Cortex of kidney (tissue), 1 donor: ENCODE measurements at places on chromosomes 16 and 17.

DNA sequence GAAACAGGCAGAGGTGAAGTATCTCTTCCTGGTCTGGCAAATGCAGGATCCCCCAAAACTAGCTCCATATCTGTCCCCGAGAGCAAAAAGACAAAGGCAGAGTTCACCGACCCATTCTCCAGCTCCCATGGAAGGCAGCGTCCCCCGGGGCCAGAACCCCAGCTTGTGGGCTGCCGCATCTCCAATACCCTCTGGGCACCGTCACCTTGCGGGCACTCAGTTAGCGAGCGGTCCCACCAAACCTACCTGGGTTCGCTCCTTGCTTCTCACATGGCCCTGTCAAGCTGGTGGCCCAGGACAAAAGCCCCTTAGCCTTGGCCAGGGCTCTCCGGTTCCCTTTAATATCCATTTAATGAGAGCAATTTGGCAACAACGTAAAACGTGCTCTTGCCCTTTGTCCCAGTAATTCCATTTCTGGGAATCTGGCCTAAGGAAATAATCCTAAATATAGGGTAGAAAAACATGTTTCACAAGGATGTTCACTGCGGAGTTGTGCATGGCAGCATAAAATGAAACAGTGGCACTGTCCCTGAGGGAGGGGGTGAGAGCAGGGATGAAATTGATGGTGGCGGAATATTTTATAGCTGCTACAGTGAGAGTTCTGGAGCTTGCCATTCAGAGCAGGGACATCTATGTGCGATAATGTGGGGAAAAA lies 157.1 kb downstream of the CMIP start:
- no peak for DNase-seq

GRCh38 chr16:67451704-67452435 lies 20.9 kb downstream of the HSD11B2 start:
- no peak for DNase-seq

GRCh38 chr17:49388692-49389513 lies 25.8 kb downstream of the PHB1 start:
- no peak for DNase-seq

DNA sequence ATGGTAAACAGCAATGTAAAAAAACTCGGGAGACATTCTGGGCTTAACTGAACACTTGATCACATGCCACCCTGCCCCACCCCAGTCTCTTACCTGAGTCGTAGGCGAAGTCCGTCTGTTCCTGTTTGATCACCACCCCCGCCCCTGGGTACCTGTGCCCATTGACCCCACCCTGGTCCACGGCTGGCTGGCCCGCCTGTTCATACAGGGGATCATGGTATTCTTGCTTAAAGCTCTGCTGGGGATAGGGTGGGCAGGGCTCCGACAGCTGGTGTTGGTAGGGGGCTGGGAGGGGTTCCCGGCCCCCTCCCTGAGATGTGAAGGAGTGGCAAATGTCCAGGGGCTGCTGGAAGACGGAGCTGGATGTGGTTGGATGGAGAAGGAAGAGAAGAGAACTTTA lies 13.6 kb downstream of the ETV4 start:
- no peak for DNase-seq

DNA sequence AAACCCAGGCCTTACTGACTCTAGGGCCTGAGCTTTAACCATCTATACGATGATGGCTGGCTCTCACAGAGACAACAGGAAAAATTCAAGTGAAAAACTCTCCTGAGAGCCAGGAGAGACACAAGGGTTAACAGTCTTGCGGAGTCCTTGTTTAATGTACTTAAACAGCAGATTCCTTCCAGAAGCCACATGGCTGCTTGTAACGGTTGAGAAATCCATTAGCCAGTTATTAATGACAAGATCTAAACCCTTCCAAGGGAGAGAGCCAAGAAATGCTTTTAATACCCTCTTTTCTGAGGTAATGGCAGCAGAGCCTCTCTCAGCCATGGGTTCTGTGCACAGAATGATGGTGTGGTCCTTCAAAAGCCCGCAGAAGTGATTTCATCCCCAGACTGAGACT lies 5.2 kb upstream of the ALDOA start:
- DNase-seq, result no peak

DNA sequence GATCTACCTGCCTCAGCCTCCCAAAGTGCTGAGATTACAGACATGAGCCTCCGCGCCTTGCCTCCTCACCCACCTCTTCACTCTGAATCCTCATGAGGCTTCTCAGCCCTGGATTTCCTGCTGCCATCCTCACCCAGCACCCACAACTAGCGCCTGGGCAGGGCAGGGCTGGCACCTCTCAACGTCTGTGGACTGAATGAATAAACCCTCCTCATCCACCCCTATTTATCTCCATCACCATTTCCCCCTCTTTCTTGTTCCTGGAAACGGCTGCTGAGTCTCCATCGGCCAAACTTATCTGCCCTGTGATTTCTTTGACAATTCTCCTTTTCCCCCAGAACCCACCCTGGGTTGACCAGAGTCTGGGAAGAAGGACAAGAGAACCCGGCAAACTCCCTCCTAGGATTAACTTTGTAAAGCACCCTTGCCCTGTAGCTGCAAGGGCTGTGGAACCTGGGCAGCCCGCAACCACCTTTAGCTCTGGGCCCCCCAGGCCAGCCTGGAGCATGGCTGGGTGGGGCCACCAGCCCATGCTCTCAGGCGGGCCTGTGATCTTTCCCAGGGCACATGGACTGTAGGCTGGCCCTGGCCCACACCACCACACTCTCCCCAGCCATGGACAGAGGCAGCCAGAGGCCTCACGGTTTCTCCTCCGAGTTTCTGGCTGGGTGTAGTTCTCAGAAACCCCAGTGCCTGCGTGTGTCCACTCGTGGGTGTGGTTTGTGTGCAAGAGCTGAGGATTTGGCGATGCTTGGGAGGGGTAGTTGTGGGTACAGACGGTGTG lies 2.4 kb downstream of the SPN start:
- no peak for DNase-seq

DNA sequence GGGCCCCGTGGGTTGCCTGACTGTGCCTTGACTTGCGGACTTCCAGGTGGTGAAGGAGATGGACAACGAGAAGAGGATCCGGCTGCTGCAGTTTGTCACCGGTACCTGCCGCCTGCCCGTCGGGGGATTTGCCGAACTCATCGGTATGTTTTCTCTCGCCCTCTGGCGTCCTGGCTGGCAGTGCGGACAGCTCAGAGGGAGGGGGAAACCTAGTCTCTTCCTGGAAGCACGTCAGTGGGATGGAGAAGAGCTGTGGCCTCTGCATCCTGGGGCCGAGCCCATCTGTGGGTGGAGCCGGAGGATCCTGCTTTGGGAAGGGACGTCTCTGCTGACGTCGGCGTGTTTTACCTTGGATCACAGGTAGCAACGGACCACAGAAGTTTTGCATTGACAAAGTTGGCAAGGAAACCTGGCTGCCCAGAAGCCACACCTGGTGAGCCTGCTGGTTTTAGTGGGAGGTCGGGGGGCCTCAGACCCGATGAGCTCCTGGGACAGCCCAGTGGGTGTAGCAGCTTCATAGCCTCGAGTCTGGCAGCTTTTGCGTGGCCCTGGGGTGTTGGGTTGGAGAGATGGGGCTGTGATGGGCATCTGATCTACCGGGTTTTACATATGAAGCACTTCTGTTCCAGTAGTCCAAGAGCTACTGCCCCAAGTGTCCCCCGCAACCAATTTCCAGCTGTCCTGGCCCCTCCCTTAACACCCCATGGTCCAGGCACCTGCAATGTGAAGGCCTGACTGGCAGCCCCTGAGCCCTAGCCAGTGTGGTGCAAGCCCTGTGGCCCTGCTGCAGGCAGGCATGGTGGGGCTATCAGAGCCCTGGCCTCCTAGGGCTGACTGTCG lies 11.9 kb upstream of the CLEC18A start:
- no peak for DNase-seq

- DNase-seq, result no peak
These were observed 68.0 kb downstream of the CBLN1 start for GRCh38 chr16:49213594-49213993.

DNA sequence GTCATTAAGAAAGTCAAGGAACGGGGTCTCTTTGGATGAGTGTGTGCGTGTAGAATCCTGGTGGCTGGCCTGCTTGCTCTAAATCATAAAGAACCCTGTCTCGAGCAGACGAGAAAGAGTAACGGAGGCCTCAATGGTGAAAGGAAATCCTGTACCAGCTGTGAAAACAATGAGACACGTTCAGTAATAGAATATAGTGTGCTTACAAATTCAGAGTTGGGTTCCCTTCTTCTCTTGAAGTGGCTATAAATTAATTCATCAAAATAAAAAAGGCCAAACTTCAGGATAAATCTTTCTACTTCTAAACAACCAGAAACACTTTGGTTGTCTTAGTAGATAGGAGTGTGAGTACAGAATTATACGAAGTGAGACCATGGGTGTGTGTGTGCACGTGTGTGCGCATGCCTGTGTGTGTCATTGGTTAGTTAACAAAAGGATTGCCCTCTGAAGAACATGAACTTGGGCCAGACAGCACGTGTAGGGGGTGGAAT lies 48.5 kb downstream of the WWOX start:
- DNase-seq, result no peak

DNA sequence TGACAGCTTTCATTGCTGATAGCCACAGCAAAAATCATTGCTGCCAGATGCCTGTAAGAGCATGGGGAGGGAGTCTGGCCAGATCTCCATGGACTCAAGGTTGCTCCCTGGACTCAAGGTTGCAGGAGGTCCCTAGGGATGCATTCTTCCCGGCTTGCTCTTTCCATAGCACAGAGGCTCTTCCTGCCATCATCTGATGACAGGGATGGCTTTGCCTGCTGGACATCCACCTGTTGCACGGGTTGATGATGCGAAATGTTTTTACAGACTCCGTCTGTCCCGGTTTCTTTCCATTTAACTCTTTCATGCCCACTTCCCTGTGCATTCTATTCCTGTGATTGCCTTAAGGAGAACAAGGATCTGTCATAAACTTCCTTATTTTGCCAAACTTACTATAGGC lies 115.6 kb upstream of the HSBP1 start:
- DNase-seq, result no peak

DNA sequence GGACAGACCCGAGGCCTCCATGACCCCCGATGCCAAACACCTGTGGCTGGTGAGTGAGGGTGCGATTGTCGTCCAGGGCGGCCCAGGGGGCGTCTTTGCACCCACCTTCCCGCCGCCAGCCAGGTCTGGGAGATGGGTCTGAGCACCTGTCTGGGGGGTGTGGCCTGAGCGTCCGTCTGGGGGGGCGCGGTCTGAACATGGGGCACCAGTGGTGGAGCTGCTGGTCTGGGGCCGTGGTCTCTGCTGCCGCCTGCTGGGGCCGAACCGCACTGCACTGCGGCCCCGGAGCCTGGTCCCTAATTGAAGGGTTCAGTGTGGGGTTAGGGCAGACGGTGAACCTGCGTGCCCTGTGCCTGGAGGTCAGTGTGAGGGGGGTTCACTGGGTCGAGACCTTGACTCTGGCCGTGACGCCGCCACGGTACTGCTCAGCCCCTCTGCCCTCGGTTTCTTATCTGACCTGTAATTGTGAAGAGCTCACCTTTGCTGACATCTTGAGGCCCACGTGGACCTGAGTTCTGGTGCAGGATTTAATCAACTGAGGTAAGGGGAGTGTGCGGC lies 12.6 kb upstream of the TCF25 start:
- DNase-seq, result no peak

GRCh38 chr17:2101448-2102257 lies 46.8 kb downstream of the HIC1 start:
- no peak for DNase-seq

DNA sequence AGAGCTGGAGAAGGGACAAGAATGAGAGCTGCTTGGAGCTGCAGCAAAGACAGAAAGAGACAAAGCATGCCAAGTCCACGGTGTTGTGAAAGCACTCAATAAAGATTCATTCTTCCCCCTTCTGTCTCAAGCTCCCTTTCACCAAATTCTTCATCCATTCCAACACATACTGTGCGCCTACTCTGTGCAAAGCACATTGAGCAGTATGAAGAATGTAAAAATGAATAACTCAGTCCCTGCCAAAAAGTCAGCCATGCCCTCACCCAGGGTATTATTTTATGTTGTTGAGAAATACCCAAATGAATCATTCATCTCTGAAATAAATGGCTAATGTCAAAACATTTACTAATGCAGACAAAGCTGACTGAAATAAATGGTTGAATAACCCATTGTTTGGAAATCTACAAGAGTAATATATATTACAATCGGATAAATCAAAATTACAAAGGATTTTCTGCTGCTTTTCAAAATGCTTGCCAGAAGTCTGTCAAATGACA lies 282.9 kb upstream of the IRX5 start:
- no peak for DNase-seq

DNA sequence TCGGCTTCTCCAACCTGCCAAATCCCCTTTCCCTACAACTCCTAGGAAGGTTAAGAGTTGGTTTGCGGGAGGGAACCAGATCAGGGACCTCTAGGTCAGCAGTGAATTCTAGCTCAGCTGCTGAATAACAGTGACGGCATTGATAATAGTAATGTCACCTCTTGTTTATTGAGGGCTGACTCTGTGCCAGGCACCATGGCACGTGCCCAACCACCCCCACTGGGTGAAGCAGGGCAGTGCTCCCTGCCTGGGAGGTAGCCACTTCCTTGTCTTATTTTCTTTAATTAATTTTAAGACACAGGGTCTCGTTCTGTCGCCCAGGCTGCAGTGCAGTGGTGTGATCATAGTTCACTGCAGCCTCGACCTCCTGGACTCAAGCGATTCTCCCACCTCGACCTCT lies 5.5 kb upstream of the PPL start:
- DNase-seq, result no peak

DNA sequence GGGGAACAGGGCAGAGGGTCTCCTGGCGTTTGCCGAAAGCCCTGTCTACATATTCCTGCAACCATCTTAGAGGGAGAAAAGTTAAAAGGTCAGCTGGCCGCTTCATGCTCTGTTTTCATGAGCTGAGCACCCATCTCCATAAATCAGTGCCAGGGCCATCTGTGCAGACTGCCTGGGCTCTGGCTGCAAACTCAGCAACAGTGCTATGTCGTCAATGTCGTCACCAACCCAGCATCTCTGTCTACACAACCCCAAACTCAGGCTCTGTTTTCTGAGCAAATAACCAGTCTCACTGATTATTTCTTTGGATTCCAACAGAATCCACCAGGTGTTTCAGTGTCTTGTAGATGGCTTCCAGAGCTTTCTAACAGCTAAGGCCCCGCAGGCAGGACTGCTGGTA lies 65.0 kb downstream of the HS3ST2 start:
- no peak for DNase-seq

GRCh38 chr17:14732211-14732610 lies 431.3 kb downstream of the HS3ST3B1 start:
- no peak for DNase-seq

DNA sequence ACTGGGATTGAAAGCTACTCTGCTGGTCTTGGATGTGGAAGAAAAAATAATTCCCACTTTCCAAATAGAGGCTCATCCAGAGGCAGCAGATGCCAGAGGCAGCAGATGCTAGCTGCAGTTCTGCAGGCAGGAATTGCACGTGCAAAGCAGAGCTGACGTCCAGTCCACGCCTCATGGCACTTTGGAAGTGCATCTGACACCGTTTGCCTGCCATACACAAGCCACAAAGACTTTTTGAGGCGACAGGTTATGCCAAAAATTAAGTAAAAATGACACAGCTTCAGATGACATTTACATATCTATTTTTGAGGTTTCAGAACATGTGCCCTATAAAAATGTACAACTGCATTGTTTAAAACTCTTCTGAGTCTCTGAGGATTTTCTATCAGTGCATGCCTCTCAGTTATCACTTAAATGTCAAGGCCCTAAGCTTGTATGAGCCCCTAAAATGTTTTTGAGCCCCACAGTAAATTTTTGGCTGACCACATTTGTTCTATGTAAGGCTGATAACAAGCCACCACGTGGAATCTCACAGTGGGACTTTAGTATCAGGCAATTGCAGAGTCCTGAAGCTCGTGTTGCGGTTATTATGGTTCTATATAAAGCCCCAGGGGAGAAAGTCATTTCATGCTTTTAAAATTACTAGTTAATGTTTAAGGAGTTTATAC lies 239.2 kb downstream of the PRKCA start:
- no peak for DNase-seq
